ENCODE measurements at places on chromosomes 6 and 20. TPM values are rescaled to one million over a fixed set of nuclear protein-coding genes. Genes with fewer than 3 reads are reported as not detected.

The FNDC11 gene
- total RNA-seq, result 0.15 TPM

The UNC5CL gene
- total RNA-seq, result 0.93 TPM

The CLVS2 gene
- not detected for total RNA-seq

The JPH2 gene
- not detected for total RNA-seq

The DEFB124 gene
- not detected for total RNA-seq

The MROH8 gene
- total RNA-seq, result 1.1 TPM

The GTSF1L gene
- total RNA-seq, result 0.39 TPM

The CDSN gene
- not detected for total RNA-seq

The ATAT1 gene
- total RNA-seq, result 11.6 TPM

The PTGIS gene
- 40.6 TPM for total RNA-seq

The RAB44 gene
- total RNA-seq, result 0.10 TPM

The KCNG1 gene
- total RNA-seq, result 3.1 TPM

The TNF gene
- total RNA-seq, result 430 TPM

The SRMS gene
- total RNA-seq, result not detected

The MDC1 gene
- 93.7 TPM for total RNA-seq

The RAB23 gene
- total RNA-seq, result 3.8 TPM

The C4B gene
- 4.7 TPM for total RNA-seq

The CST5 gene
- total RNA-seq, result not detected

The SMLR1 gene
- not detected for total RNA-seq

The FAM217A gene
- total RNA-seq, result not detected

The SFT2D1 gene
- total RNA-seq, result 57.6 TPM

The SLC35F1 gene
- not detected for total RNA-seq

The RBM12 gene
- 168 TPM for total RNA-seq

The EYA4 gene
- total RNA-seq, result not detected
